Activated CD4-positive, alpha-beta T cell treated with anti-CD3 and anti-CD28 coated beads, Interleukin-2, amount 50 U/mL, for 16 hours (primary cell): ENCODE measurements at places on chromosomes 13 and 19.

DNA sequence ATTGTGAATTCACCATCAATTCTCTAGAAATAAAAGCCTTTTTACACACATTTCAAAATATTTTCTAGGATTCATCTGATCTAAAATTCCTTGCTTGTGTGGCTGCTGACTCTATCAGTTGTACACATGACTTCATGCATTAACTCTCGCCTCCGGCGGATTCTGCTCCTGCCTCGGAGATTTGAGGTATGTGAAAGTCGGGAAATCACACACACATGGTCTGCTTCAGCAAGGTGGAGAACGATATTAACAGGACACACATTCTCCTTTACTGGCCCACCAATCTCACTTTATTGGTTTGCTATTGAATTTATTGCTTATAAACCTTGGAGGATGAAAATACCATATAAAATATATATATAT, 855.7 kb downstream of the SLITRK5 start:
- no peak for DNase-seq

DNA sequence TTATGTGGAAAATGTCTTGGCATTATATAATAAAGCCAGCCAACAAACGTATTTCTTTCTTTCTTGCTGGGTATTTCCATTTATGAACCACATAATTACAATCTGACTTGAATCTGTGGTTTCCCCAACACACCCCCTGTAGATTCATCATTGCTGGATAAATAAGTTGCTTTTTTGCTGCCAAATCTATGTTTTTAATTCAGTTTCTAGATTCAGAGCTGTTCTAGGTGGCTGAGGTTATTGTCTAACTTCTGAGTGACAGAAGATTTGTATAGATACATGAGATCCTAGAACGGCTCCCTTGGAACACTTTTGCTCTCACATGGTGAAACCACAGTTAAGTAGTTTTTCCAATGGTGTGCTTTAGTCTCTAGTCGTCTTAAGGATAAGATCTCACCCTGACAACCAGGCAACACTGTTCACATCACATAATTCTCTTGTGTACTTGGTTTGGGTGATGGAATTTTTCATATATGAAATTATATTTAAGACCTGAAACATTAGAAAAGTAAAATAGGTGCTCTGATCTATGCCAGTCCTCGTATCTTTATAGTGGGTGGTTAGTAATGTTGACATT, 239.1 kb downstream of the KLF12 start:
- DNase-seq: no peak

- peak; percentile 81 for DNase-seq
Measured at GRCh38 chr13:41456768-41457588, at the start of gene RGCC. Gene RGCC (plus strand): TSS chr13:41457550. CDS start chr13:41457708, 158 bp downstream.

DNA sequence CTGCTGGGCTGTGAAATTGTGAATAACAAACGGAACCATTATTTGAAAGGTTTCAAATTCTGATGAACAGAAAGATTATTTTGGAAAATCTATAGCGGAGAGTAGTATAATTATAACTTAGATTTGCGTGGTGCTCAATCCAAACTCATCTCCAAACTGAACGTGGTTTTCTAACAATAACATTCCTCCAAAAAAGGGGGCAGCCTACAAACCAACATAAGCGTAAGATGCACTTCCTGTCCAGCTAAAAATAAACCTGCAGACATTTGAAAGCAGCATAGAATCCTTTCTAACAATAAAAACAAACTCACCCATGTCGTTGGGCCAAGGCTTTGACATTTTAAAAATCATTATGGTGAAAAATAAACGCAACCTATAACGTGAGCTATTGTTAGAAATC, 178.4 kb downstream of the COL4A1 start:
- DNase-seq: no peak
